Stimulated activated CD4-positive, alpha-beta T cell treated with anti-CD3 and anti-CD28 coated beads, TNF-alpha, amount 100 ng/mL, for 1 hour (primary cell): ENCODE measurements at places on chromosomes 16 and 17.

DNA sequence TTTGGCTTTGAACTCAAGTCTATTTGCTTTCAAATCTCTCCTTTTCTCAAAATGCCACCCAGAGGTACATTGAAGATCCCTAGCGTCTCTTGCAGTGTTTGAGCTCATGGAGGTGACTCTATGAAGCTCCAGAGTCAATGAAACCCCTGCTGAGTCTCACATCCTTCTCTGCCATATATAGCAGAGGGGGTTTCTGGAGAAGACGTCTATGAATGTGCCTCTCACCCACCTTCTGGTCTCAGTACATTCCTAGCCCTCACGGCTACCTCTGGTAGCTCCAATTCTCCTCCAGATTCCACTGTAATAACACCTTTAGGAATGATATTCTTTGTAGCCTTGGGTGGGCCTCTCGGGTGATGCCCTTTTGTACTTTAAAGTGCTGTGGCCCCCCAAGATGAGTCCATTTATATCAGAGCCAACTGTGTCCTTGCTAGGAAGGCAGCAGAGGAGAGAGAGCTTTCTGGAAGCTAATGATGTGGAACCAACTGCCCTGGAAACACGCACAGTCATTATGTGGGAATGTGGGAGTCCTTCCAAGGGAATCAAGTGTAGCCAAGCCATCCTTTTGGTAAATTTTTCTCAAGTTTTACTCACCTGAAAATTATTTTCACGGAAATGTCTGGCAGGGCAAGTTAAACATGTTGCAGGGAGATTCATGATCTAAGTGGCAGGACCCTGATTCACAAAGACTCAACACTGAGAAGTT is 123.4 kb downstream of the ASIC2 start:
- DNase-seq, result no peak

- no peak for DNase-seq
Measured at GRCh38 chr17:41567317-41567716, 4.5 kb downstream of the KRT9 start.

GRCh38 chr17:73301369-73301768 is 10.4 kb downstream of the CDC42EP4 start:
- no peak for DNase-seq

- DNase-seq, result no peak
Measured at GRCh38 chr16:17538927-17539326, 68.2 kb upstream of the XYLT1 start.

- no peak for DNase-seq
Measured at GRCh38 chr17:15738066-15738465, 6.0 kb downstream of the TBC1D26 start.

GRCh38 chr17:6919158-6919557 is 76.7 kb upstream of the ALOX12 start:
- DNase-seq, result no peak

- no peak for DNase-seq
Measured at GRCh38 chr17:42193216-42193968, 902 bp downstream of the GHDC start.

- DNase-seq, result peak; percentile 16
Measured at GRCh38 chr17:67689534-67690177, 28.1 kb upstream of the NOL11 start.

DNA sequence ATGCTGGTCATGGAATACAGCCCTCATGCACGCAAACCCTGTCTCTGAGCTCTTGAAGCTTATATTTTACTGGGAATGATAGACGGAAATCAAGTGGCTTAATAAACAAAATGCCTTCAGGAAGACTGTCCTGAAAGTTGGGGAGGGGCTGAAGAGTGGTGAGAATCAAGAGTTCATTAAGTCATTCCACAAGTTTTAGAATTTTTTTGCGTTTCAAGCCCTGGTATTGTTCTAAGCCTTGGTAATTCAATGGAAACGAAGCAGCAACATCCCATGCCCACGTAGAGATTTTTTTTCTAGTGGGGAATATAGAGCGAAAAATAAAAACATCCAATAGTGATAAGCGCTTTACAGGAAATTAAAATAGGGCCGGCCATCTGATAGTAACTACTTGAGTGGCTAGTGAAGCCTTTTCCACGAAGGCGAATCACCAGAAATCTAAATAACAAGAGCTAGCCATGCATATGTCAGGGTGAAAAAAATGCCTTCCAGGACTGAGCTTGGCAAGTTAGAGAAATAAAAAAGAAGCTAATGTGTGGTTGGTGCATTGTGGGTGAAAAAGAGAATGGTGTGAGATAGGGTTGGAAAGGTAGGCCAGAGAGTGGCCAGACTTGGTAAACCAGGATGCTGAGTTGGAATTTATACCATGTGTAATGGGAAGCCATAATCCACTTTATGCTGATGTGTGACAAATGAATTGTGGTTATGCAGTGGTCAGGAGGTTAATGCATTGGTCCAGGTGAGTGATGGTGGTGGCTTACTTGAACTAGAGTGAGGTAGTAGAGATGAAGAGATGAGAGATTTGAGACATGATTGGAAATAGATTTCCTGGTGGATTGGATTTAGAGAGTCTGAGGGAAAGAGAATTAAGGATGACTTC is 772 bp downstream of the PFAS start:
- DNase-seq, result no peak

GRCh38 chr16:22838681-22839080 is 24.7 kb downstream of the HS3ST2 start:
- DNase-seq, result no peak

- no peak for DNase-seq
Measured at GRCh38 chr16:23207485-23207884, 24.9 kb downstream of the SCNN1G start.

GRCh38 chr16:77599793-77600415 is 122.4 kb upstream of the NUDT7 start:
- DNase-seq, result no peak

- no peak for DNase-seq
Measured at GRCh38 chr16:66706506-66706880, 9.9 kb upstream of the CMTM4 start.

DNA sequence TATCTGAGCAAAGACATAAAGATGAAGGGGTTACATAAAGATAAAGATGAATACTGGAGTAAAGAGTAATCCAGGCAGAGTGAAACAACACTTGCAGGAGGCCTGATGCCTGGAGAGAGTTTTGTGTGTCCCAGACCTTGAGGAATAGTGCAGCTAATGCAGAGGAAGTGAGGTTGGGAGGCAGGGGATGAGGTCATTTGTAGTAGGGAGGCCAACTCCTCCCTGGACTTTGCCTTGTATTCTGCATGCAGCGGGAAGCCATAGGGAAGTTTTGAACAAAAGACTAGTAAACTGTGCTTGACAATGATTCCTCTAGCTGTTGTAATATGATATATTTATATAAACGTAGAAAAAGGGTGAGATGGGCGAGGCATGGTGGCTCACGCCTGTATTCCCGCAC is 356.6 kb downstream of the KCNJ2 start:
- no peak for DNase-seq

GRCh38 chr17:57484081-57484666 is 227.9 kb downstream of the MSI2 start:
- no peak for DNase-seq

DNA sequence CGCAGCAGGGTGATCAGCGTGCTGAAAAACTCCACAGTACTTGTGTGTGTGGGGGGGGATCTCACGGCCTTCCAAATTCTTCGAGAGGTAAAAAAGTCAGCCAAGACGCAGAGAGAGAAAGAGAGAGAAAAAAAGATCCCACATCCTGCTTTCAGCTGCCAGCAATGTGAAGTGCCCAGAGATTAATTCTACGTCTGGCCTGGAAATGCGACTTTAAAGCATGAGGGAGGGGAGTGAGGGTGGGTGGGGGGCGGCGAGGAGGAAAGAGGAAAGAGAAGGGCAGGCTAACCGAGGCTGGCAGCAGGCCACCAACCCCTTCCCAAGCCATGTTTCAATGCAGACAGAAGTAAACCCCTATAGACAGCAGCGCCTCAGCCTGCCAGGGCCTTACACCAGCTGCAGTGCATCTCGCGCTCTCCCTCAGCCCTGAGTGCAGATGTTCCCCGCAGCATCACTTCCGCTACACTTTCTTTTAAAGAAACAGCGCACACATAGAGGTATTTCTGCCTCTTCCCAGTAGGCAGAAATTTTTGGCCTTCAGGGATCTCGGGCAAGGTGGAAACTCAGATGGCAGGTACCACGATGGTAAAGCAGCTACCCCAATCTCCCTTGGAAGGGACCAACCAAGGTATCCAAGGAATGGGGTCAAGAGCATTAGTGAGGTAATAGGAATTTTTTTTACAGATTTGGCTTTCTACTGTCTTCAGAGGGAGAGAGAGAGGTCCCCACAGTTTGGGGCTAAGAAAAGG is 87.8 kb downstream of the SMG6 start:
- DNase-seq, result no peak

DNA sequence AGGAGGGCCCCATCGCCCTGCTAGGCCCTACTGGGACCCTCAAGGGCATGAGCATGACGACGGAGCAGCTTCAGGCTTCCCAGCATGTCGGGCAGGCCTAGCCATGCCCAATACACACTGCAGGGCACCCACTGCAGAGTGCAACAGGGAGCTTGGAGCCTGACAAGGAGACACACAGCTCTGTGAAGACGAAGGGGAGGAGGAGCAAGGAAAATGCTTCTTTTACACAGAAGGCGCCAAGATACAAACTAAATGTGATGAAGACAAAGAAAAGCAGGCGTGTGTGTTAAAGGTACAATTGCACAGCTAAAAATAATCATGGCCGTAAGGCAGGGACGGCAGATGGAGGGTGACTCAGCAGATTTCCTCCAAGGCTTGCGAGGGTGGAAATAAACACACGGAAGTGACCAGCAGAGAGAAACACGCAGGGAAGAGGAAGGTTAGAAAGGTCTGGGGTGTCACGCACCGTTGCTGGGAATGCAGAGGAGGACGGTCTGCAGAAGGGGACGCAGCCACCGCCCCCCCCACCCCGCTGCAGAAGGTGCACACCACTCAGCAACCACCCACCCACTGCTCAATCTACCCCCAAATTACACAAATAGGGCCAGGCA is 108.5 kb downstream of the ZNF778 start:
- DNase-seq, result no peak

GRCh38 chr17:82718986-82719685 is 2.6 kb downstream of the FN3KRP start:
- DNase-seq, result no peak

GRCh38 chr16:30953511-30954124 is 3.9 kb upstream of the SETD1A start:
- DNase-seq, result peak; percentile 38

GRCh38 chr17:79223953-79224352 is 149.3 kb downstream of the ENGASE start:
- no peak for DNase-seq

- no peak for DNase-seq
Measured at GRCh38 chr17:34382621-34383124, 19.6 kb upstream of the CCL1 start.

GRCh38 chr16:19555938-19556771 is 652 bp downstream of the VPS35L start:
- DNase-seq, result no peak

DNA sequence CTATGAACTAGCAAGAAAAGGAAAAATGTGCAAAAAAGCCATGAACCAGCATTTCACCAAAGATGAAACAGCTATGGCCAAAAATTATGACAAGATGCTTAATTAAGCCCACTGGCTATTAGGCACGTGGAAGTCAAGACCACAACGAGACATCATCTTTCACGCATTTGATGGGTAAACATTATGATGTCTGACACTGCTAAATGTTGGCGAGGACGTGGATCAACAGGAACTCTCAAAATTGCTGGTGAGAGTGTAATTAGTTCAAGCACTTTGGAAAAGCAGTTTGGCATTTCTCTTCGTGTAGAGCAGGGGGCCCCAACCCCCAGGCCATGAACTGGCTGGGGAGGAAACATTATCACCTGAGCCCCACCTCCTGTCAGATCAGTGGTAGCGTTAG is 39.6 kb upstream of the ADGRG1 start:
- no peak for DNase-seq

DNA sequence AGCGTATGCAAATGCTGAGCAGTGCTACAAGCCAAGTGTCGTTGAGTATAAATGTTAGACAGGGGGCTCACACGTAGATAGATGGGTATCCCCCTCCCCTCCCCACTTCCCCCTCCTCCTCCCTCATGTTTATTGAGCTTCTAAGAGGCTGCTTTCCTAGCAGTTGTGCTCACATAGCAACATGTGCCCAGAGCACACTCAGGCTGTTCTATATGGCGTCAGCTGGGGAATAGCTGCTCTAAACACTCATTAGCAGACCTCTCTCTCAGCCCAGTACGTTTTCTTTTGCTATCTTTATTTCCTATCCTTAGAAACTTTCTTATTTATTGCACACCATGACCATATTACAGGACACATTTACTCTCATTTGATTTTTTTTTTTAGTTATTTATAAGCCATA is 1.8 kb downstream of the KCNJ2 start:
- no peak for DNase-seq

- DNase-seq, result no peak
Measured at GRCh38 chr16:87415441-87415840, 23.3 kb downstream of the MAP1LC3B start.

DNA sequence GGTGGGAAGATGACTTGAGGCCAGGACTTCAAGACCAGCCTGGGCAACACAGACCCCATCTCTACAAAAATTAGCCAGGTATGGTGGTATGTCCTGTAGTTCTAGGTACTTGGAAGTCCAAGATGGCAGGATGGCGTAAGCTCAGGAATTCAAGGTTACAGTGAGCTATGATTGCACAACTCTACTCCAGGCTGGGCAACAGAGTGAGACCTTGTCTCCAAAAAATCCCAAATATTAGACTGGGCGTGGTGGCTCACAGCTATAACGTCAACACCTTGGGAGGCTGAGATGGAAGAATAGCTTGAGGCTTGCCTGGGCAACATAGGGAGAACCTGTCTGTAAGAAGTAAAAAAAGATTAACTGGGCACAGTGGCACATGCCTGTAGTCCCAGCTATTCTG is 30.8 kb downstream of the SUZ12 start:
- DNase-seq, result no peak

GRCh38 chr17:1034652-1035210 is 37.8 kb downstream of the TIMM22 start:
- DNase-seq, result no peak

DNA sequence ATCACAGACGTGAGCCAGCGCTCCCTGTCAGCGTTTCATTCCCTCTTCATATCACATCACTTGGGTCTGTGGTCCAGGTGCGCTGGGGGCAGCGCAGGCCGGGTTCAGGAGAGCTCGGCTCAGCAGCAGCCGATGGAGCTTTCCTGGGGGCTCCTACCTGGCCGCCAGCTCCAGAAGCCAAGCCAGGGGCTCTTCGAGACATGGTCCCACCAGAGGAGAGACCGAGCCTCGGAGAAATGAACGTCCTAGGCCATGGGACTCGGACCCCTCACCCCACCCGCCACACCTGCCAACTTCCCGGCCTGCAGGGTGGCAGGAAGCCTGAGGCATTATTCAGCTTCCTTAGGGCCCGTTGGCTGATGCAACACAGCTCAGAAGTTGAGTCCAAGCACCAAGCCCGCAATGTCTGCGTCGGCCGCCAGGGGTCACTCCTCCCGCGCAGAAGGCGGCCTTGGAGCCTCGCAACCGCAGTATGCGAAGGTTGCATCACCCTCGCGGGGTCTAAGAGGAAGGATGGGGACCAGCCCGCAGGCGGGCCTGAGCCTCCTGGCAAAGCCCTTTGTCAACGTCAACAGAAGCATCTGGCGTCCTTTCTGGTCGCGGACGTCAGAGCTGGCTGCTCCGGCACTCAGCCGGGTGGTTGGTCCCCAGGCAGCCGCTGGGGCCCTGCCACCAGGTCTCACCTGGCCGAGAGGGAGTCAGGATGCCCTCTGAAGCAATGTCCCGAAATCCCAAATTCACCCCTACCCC is 13.2 kb upstream of the KLHDC4 start:
- peak; percentile 89 for DNase-seq
